ENCODE measurements at places on chromosomes 2 and 18.
A peak's percentile ranks its signal among the peaks of the same experiment; 100 is the strongest.

GRCh38 chr18:23690505-23691068, 1.3 kb downstream of the LAMA3 start:
- no peak for DNase-seq

- DNase-seq = no peak
Observed at GRCh38 chr2:173830170-173830569, 135.0 kb downstream of the SP3 start.

DNA sequence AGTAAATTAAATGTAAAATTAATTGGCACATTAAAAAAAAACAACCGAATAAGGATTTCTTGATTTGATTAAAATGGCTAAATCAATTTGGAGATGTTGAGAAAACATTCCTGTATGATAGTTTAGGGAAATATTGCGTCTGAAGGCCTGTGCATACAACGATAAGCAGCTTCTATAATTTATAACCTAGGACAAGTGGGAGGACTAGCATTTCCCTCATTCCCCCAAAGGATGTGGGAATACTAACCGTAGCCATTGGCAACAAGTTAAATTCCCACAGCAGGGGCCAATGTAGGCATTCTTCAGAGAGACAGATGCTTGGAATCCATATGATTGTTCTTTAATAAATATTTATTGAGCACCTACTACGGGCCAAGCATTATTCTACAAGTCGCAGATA, 134.5 kb downstream of the NYAP2 start:
- DNase-seq = no peak

DNA sequence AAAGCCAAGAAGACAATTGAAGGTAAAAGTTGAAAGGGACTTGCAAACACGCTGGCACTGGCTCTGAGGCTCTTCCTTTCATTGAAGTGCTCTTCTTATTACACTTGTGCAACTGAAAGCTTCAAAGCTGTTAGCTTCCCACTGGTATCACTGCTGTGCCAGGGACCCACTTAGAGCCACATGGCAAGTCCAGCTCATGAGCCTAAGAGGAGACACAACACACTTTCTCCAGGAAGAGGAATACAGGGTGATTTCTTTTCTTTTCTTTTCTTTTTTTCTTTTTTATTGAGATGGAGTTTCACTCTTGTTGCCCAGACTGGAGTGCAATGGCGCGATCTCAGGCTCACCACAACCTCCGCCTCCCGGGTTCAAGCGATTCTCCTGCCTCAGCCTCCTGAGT, 218.2 kb downstream of the ATAD2B start:
- no peak for DNase-seq

DNA sequence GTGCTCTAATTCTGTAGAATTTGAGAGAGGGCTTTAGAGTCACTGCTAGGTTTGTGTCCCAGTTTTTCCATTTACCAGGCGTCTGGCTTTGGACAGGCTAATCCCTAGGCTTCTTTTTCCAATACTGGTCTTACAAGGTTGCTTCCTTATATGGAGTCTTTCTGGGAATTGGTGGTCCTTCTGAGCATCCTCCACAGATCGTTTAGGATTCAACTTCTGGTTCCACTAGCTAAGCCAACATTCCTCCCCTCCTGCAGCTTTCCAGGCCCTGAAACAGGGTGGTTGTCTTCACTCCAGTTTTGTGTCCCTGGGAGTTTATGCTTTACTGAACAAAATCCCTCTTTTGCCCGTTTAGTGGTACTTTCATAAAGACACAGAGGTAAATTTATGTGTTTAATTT, 170.6 kb downstream of the CERS6 start:
- DNase-seq = no peak

DNA sequence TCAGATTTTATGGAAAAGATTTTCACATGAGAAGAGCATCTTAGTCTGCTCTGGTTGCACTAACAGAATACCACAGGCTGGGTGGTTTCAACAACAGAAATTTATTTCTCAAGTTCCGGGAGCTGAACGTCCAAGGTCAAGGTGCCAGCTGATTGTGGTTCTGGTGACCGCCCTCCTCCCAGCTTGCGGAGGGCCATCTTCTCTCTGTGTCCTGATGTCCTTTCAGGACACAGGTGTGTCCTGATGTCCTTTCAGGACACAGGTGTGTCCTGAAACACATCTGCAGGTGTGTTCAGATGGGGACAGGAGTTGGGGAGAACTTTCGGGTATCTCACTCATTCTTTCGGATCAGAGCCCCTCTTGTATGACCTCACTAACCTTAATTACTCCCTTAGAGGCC, 374.9 kb downstream of the SOX11 start:
- DNase-seq = no peak

DNA sequence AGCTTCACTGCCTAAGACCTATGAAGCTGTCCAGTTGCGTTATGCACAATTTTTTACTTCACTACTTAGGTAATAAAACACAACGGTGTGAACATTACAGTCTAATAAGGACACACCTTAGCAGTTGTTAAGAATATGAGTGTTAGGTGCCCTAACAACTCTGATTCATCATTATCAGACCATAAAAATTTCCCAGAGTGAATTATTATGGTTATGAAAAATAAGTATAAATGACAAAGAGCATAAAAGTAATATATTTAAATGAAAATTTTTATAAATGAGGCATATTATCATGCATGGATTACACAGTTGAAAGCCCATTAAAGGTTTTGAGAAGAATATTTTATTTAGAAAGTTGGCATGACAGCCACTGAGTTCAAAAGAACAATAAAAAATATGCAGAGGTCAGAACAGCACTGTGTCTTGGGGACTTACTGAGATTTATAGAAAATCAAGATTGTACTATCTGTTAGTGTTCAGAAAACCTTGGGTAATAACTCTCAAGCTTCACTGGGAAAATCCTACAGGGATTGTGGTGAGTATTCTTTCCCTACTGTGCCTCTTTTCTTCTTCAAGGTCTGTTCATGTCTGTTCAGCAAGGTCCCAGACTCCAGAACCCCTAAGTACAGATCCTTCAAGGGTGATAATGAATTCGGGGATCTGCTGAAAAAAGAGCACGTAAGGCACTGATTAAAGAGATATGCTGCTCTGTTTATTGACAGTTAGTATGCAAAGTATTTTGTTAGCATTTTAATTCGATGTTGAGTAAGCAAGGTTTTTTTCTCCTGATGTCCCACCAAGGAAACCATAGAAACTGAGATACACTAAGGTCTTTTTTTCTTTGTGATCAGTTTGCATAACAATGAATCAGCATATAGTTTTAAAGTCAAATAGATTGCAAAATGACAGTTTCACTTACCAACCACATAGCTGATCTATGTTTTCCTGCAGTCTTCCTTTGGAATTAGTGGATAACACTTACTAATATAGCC, 250.0 kb downstream of the DSEL start:
- no peak for DNase-seq

- DNase-seq = no peak
Observed at GRCh38 chr2:169139993-169140767, 70.8 kb downstream of the DHRS9 start.

GRCh38 chr2:216056739-216057138, 24.9 kb downstream of the PECR start:
- DNase-seq = no peak

- peak; percentile 51 for DNase-seq
Observed at GRCh38 chr2:240568678-240569522, 616 bp downstream of the RNPEPL1 start.

DNA sequence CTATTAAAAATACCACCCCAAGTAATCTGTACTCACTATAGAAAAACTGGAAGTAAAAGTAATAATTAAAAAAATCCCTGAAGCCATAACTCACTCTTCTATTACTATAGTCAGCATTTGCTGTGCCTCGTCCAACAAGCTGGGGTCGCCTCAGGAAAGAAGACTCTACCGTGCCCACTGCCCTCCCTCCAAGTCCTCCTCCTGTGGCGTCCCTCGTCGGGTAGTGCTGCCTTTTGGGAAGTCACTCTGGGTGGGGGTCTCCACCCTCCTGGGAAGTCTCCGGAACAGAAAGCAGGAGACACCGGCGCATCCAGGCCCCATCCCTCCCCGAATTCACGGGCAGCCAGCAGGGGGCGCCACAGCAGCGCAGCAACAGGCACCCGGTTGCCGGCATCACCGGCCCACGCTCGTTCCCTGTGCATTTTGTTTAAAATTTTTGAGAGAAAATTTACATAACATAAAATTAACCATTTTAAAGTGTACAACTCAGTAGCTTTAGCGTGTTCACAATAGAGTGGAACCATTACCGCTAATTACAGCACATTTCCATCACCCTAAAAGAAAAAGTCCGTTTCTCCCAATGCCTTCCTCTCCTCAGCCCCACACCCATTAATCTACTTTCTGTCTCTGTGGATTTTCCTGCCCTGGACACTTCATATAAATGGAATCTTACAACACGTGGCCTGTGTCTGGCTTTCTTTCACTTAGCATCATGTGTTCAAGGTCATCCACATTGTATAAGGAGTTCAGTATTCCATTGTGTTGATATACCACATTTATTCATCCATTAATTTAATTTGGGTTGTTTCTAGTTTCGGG, 62.2 kb downstream of the ADNP2 start:
- peak; percentile 8 for DNase-seq

- no peak for DNase-seq
Observed at GRCh38 chr2:112001136-112001715, 53.8 kb upstream of the TMEM87B start.

GRCh38 chr2:183123117-183123958, 905 bp upstream of the NUP35 start:
- DNase-seq = no peak

- no peak for DNase-seq
Observed at GRCh38 chr2:180258041-180258537, 251.0 kb upstream of the CWC22 start.

- no peak for DNase-seq
Observed at GRCh38 chr2:212695426-212695825, 156.8 kb upstream of the ERBB4 start.

DNA sequence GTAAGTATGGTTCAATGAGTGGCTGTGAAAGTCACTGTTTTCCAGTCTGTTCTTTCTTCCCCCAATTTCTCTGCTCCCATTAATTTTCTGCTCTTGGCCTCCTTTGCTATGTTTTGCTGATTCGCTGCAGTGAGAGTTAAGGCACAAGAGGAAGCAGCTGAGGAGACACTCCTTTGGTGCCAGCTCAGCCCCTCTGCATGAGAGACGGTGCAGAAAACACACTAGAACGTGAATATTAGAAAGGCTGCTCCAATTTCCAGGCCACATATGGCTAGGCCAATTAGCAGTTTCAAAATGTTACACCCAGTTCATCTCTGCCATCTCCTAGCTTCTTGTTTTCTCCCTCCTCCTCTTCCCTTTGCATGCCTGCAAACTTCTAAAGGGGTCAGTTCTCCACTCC, 38.9 kb downstream of the AKAIN1 start:
- DNase-seq = no peak

- no peak for DNase-seq
Observed at GRCh38 chr2:127342101-127342500, 45.7 kb downstream of the MAP3K2 start.

DNA sequence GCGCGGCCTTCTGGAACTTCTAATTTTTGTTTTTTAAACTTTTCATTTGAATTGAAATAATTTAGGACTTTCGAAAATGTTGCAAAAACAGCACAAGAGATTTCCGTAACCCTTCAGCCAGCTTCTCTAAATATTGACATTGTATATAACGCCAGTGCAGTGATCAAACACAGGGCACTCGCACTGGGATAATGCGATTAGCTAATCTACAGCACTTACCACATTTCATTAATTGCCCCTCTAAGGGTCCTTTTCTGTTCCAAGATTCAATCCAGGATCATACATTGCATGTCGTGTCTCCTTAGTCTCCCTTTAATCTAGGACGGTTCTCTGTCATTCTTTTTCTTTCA, 343 bp upstream of the CD302 start:
- DNase-seq = no peak

DNA sequence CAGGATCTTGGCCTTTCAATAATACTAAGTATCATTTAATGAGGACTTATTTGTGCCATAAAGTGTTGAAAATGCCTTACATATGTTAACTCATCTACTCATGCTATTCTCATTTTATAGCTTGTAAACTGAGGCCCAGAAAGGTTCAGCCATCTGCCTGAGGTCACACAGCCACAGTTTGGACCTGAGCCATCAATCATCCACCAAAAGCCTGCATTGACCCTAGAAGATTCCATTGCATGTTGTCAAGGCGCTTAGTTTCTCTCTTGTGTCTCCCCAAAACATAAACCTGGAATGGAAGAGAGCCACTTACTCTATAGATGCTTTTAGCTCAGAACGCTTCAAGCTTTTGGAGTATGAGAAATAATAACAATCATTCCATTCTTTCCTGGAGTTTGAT, 26.8 kb downstream of the NPAS2 start:
- no peak for DNase-seq

DNA sequence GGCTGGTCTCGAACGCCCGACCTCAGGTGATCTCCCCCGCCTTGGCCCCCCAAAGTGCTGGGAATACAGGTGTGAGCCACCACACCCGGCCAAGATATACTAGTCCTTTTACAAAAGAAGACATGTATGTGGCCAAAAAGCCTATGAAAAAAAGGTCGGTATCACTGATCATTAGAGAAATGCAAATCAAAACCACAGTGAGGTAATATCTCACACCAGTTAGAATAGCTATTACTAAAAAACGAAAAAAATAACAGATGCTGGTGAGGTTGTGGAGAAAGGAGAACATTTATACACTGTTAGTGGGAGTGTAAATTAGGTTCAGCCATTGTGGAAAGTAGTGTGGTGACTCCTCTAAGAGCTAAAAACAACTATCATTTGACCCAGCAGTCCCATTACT, 26.4 kb downstream of the KLHL23 start:
- no peak for DNase-seq

DNA sequence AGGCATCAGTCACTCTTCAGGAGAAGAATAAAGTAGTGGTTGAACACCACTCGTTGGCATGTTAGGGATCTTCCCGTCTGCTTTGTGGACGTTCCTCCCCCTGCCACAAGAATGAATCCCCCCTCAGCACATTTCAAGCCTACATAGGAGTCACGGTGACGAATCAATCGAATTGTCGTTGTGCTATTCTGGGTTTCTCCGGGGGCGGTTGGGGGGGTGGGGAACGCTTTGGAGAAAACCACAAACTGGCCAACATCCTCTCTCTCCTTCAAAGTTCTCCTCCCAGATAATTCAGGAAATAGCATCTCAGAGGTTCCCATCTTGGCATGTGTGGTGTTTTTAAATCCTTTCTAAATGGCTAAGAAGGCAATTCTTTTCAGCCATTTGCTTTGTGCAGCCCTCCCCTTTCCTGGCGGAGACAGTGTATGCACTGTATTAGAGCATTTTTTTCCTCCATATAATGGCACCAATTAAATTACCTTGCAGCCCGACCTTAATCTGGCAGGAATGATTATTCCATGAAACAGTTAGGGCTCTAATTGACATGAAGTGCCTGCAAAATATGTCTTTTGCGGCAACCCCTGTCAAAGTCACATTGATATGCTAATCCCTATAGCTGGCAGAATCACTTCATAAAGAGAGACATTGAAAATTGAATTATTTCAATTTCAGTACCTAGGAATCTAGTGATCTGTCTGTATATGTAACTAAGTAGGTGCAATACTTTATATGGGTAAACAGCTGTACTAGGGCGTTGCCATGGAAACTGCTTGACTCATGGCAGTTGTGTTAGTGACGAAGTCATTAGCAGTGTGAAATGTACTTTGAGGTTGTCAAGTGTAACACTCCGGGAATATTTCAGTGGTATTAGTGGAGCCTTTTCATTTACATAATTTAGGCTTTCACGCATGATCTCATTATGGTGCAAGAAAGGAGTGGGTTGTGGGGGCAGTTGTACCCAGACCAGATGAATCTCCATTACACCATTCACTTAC, 323.4 kb upstream of the SLC14A2 start:
- DNase-seq = no peak

- no peak for DNase-seq
Observed at GRCh38 chr2:58137221-58137620, 90.6 kb downstream of the VRK2 start.

GRCh38 chr2:18357537-18357936, 202.9 kb downstream of the RDH14 start:
- no peak for DNase-seq

- DNase-seq = no peak
Observed at GRCh38 chr18:39340418-39340817, 1774.8 kb upstream of the CELF4 start.

Measured in T follicular helper cell (primary cell).